Activated T-cell treated with anti-CD3 and anti-CD28 coated beads, Interleukin-2, amount 50 U/mL, for 24 hours (primary cell): ENCODE measurements at places on chromosomes 7 and 10.

DNA sequence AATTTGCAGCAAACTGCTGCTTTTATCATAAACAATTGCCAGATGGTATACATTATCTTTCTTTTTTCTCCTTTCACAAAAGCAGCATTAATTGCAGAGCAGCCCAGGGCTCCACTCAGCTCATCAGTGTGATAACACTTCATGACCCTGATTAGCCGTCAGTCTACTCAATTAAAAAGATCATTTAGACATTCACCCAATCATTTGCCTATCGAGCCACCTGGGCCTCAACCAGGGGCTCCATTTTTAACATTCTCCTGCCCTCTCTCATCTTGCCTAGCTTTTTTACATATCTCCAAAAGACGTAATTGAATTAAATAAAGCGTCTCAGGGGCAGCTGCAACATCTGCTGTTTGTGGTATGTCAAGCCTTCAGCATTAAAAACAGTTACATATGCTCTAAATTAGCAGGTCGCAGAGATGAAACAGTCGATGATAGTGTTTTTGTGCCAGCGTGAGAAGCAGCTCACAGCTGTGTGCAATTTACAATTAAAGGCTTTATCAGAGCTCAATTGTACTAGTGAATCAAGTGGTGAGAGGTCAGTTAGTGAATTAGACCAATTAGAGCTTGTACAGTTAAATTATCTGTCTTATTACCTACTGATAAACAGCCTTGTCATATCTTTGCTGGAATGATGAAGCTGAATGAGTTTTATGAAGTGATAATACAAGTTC is 522.5 kb downstream of the ETV1 start:
- H3K4me3 ChIP-seq, result no peak overlapping the region
- no peaks in the 10 kb centered on the region for H3K4me1 ChIP-seq
- H3K36me3 ChIP-seq, result no peaks in the 10 kb centered on the region
- H3K27me3 ChIP-seq, result no peaks in the 10 kb centered on the region
- H3K27ac ChIP-seq, result no peak overlapping the region

DNA sequence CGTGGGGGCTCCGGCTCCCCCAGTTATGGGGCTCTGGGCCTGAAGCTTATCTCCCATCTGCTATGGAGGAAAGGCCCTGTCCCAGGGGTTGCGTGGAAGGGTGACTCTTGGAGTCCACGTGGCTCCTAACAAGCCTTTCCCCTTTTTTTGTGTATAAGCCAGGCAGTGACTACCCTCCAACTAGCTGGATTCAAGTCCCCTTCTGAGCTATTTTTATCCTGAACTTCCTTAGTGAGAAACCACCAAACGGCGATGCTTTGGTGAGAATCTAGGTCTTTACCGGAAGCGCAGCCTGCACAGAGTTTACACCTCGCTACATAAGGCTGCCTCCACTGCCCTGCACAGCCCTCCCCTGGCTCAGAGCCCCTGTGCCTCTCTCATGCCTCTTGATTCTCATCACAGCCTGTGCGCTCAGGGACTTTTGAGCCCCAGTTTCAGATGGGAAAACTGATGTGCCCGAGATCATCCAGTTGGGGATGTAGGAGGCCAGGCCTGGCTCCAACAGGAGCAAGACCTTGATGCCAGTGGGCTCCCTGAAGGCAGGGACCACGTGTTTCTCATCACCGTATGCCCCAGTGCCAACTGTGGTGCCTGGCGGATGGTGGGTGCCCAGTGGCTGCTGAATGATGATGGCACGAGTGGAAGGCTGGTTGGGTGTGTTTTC is 102.3 kb upstream of the PPIF start:
- no peaks in the 10 kb centered on the region for H3K27me3 ChIP-seq
- peak overlapping the region; percentile 88 for H3K27ac ChIP-seq
- H3K4me3 ChIP-seq, result peak overlapping the region; percentile 83
- H3K36me3 ChIP-seq, result peaks cover 6% of the 10 kb centered on the region
- peak; percentile 51 for DNase-seq
- peaks cover 76% of the 10 kb centered on the region for H3K4me1 ChIP-seq

GRCh38 chr10:78065611-78066010 is 31.9 kb downstream of the RPS24 start:
- H3K4me1 ChIP-seq, result peaks cover 6% of the 10 kb centered on the region
- no peaks in the 10 kb centered on the region for H3K36me3 ChIP-seq
- no peak for DNase-seq
- no peaks in the 10 kb centered on the region for H3K27me3 ChIP-seq

DNA sequence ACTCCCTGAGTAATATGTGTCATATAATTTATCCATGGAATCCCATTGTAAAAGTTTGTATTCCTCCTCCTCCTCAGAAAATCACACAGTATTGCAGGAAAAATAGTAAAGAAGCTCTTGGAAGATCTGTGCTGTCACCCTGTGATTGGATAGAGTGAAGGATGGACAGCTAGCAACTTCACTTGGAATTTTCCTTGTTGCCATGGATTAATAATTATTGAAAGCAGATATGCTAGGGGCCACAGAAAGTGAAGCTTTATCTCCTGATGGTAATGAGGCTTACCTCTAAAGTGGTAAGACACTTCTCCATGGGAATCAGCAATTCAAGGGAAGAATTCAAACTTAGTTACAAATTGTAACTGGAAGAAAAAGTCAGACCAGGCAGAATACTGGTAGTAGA is 48.8 kb downstream of the PHYHIPL start:
- no peak overlapping the region for H3K27ac ChIP-seq
- DNase-seq, result no peak
- no peak overlapping the region for H3K4me3 ChIP-seq
- H3K27me3 ChIP-seq, result no peaks in the 10 kb centered on the region

DNA sequence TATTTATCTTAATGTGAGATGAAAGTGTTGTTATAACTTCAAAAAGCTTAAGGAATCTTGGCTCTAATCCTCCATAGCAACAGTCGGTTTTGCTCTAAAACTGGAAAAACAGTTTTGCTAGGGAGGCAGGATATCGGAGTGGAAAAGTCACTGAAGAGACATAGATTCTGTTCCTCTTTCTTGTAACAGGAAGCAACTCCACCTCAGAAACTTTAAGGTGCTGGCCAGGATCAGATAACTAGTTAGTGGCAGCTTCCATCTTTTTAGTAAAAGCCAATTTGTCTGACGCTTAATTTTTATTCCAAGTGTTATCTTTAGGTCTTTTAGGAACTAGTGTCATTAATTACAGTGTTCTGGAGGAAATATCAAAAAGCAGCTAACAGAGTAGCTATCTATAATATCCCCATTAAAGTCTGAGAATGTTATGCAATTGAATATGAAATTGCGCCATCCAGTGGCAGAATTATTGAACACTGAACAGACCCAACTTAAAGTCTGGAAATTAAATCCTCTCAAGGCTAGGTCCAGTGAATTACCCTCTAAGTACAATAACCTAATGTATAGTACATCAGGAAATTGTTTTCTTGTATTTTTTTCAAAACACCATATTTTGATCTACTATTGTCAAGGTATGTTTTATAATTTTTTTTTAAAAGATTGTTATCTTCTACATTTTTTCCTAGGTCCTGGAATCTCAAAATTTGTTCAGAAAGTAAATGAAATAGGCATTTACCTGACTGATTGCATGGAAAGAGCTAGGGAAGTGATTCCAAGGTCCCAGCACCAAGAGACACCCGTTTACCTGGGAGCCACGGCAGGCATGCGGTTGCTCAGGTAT is 65.9 kb upstream of the CC2D2B start:
- peaks cover 10% of the 10 kb centered on the region for H3K4me1 ChIP-seq
- no peak overlapping the region for H3K27ac ChIP-seq
- H3K36me3 ChIP-seq, result no peaks in the 10 kb centered on the region

- no peak overlapping the region for H3K27ac ChIP-seq
- no peaks in the 10 kb centered on the region for H3K4me1 ChIP-seq
- no peaks in the 10 kb centered on the region for H3K27me3 ChIP-seq
- DNase-seq, result no peak
- no peak overlapping the region for H3K4me3 ChIP-seq
These were observed 291.0 kb downstream of the GPR158 start for GRCh38 chr10:25465582-25466372.

GRCh38 chr10:121609426-121610380 is 11.5 kb upstream of the FGFR2 start:
- no peak for DNase-seq
- H3K4me1 ChIP-seq, result no peaks in the 10 kb centered on the region
- no peaks in the 10 kb centered on the region for H3K36me3 ChIP-seq
- H3K27me3 ChIP-seq, result peaks cover 55% of the 10 kb centered on the region
- no peak overlapping the region for H3K27ac ChIP-seq

DNA sequence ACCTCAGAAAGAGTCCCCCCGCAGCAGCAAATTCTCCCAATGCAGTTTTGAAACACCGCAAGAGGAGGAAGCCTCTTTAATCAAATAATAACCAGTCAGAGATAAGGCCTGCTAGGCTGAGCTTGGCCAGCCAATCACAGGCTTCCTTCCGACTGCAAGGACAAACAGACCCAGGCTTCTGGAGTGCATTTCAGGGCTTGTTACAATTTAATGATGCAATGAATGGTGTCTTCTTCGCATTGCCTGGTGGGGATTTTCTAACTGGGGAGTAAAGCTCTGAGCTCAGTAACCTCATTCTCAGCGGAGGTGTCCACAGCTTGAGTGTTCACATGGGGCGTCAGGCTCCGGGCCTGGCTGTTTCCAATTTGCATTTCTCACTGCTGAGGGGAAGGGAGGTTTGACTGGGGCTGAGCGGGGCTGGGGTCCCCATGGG is 31.8 kb upstream of the GPAM start:
- no peaks in the 10 kb centered on the region for H3K36me3 ChIP-seq
- no peak for DNase-seq
- peaks cover 45% of the 10 kb centered on the region for H3K27me3 ChIP-seq
- no peak overlapping the region for H3K27ac ChIP-seq
- H3K4me1 ChIP-seq, result peaks cover 1% of the 10 kb centered on the region

GRCh38 chr7:106201164-106201563 is 83.6 kb downstream of the NAMPT start:
- H3K27ac ChIP-seq, result no peak overlapping the region
- peaks cover 34% of the 10 kb centered on the region for H3K27me3 ChIP-seq
- H3K4me3 ChIP-seq, result no peak overlapping the region
- no peak for DNase-seq
- H3K36me3 ChIP-seq, result no peaks in the 10 kb centered on the region

- peak overlapping the region; percentile 96 for H3K27ac ChIP-seq
- H3K27me3 ChIP-seq, result peaks cover 45% of the 10 kb centered on the region
- no peaks in the 10 kb centered on the region for H3K36me3 ChIP-seq
- DNase-seq, result no peak
These were observed 120.9 kb upstream of the NAMPT start for GRCh38 chr7:106405697-106406141.

GRCh38 chr7:18425838-18426445 is 69.6 kb upstream of the HDAC9 start:
- H3K4me3 ChIP-seq, result no peak overlapping the region
- H3K36me3 ChIP-seq, result no peaks in the 10 kb centered on the region
- no peak overlapping the region for H3K27ac ChIP-seq
- no peak for DNase-seq
- H3K4me1 ChIP-seq, result no peaks in the 10 kb centered on the region
- H3K27me3 ChIP-seq, result no peaks in the 10 kb centered on the region

- H3K4me1 ChIP-seq, result no peaks in the 10 kb centered on the region
- no peak overlapping the region for H3K27ac ChIP-seq
- peaks cover 13% of the 10 kb centered on the region for H3K36me3 ChIP-seq
- H3K4me3 ChIP-seq, result no peak overlapping the region
- DNase-seq, result no peak
These were observed 227.7 kb downstream of the MGMT start for GRCh38 chr10:129694691-129695243.

DNA sequence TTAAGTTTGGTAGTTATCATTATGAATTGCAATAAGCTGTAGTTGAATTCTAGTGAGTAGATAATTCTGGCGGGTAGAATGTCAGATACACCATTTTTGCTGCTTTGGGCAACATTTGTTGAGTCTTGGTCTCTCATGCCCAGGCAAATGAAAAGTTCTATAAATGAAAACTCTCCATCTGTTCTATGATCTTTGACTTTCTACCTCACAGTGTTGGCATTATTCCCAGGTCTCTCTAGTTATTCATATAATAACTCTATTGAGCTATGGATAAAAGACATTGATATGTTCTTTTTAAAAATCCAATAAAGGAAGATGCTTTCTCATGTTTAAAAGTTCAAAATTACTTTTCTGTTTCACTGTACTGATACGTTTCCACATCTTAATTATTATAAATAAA is 415.3 kb upstream of the SEMA3D start:
- no peaks in the 10 kb centered on the region for H3K4me1 ChIP-seq
- no peak for DNase-seq
- H3K27ac ChIP-seq, result no peak overlapping the region
- no peaks in the 10 kb centered on the region for H3K27me3 ChIP-seq

GRCh38 chr10:128868481-128868880 is 598.6 kb upstream of the MGMT start:
- no peaks in the 10 kb centered on the region for H3K27me3 ChIP-seq
- H3K27ac ChIP-seq, result no peak overlapping the region
- no peak overlapping the region for H3K4me3 ChIP-seq
- DNase-seq, result no peak
- no peaks in the 10 kb centered on the region for H3K4me1 ChIP-seq

GRCh38 chr7:141200191-141201108 is 126.6 kb downstream of the TMEM178B start:
- no peaks in the 10 kb centered on the region for H3K36me3 ChIP-seq
- no peaks in the 10 kb centered on the region for H3K4me1 ChIP-seq
- peaks cover 12% of the 10 kb centered on the region for H3K27me3 ChIP-seq
- no peak overlapping the region for H3K4me3 ChIP-seq

DNA sequence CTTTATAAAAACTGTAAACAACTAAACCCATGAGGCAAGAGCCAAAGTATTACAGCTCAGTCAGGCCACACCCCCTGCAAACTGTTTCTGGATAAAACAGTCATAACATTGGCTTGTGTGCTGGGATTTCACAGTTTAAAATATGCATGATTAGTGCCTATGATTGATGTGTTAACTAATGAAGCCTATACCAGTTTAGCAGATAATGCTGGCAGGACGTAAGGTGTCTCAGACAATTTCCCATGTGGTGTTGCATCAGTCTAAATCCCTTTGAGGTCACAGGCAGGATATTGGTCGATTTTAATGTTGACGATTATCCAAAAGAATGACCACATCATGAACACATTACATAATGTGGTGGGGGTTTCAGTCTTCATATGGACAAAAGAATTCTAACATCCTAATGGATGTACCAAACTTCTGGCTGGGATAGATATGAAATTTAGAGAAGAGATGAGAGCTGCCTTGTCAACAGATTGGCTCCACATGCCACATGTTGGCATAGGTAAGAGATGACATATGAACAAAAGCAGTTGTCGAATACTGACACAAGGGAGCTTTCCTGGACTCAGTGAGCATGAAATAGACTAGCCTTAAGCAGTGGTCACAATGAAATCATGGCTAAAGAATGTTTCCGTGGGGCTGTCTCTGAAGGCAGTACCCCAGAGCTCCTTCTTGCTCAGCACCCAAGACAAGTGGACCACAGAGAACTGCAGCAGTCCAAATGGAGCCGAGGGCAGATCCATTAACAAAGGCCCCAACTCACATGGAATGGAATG is 445.6 kb downstream of the GFRA1 start:
- H3K4me3 ChIP-seq, result no peak overlapping the region
- no peaks in the 10 kb centered on the region for H3K4me1 ChIP-seq
- no peaks in the 10 kb centered on the region for H3K27me3 ChIP-seq
- no peak for DNase-seq
- no peak overlapping the region for H3K27ac ChIP-seq
